ENCODE measurements at places on chromosomes 3 and 15.

- no peak for DNase-seq
Observed at GRCh38 chr15:58643996-58644395, 105.5 kb downstream of the ADAM10 start.

- no peak for DNase-seq
Observed at GRCh38 chr15:61056386-61056785, 172.7 kb downstream of the RORA start.

DNA sequence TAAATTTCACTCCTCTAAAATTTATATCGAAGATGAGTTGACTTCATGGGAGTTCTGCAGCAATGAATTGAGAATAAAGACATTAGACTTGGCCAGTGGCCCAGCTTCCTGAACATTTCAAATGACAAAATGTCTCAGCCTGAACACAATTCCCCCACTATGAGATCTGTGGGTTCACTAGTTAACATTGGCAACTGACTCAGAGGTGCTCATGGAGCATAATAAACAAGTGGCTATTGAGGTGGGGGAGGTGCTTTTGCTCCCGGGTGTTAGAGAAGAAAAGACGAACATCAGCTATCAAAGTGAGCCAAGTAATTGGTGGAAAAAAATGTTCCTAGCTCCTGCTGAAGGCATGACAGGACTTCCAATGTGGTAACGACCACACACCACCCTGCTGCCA lies 6.3 kb downstream of the ATP13A4 start:
- no peak for DNase-seq

- DNase-seq, result no peak
Observed at GRCh38 chr3:31035681-31036080, 141.2 kb upstream of the GADL1 start.

GRCh38 chr3:29239376-29239775 lies 41.5 kb upstream of the RBMS3 start:
- DNase-seq, result no peak
